Gastroesophageal sphincter (tissue), 4 donors: ENCODE measurements at places on chromosomes 5 and 9. TPM values are rescaled to one million over a fixed set of nuclear protein-coding genes. Genes with fewer than 3 reads are reported as not detected.

The ACER2 gene
- total RNA-seq = 2.8 TPM

The SNAPC4 gene
- total RNA-seq = 6.6 TPM

The DDX4 gene
- not detected for total RNA-seq

The LHX3 gene
- total RNA-seq = not detected
